Hindlimb muscle (tissue), 1 donor: ENCODE measurements at places on chromosomes 16 and 17.

GRCh38 chr16:64077242-64077641, 1044.6 kb downstream of the CDH11 start:
- DNase-seq, result no peak

DNA sequence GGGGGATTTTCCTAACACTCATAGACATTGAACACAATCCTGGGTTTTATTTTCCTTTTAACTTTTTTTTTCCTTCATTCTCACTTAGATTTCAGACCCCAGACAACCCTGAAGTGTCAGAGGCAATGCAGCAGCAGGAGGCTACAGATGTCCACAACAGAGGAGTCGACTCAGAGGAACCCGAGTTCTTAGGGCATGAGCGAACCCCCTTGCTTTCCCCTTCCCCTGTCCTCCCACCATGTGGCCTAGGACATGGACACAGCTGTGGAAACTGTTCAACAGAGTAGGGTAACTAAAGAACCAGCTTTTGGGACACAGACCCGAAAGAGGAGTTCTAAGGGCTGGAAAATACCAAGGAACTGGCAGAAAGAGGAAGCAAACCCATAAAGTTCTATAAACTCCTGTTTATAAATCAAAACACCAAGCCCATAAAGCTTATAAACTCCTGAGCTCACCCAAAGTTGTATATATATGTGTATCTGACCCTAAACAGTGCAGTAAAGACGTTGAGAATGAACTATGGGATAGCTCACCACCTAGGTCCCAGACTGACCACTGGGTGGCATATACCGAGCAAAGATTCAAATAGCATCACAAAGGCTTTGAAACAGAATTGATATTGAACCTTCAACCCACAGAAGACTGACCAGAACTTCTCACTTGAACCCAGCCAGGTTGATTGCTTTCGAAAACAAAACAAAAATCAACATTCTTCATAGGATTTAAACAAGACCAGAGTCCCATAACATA, 33.9 kb downstream of the CMTM4 start:
- peak; percentile 17 for DNase-seq

GRCh38 chr16:48383009-48383876, 2.0 kb downstream of the SIAH1 start:
- no peak for DNase-seq

DNA sequence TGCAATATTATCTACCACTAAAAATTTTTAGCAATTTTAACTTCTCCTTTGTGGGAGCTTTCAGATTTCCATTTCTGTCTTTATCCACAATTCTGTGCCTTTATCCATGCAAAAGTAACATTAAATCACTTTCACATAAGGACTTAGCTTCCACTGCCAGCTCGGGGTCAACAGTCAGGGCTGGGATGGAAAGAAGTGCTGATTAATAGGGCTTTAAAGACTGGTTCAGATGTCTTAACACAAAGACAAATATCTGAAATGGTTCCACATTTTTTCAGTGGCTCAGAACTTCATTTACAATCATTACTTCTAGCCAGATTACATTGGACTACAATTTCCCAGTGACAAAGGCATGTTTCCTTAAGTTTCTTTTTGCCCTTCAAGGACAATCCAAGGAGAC, 191.8 kb upstream of the CPHXL start:
- no peak for DNase-seq

DNA sequence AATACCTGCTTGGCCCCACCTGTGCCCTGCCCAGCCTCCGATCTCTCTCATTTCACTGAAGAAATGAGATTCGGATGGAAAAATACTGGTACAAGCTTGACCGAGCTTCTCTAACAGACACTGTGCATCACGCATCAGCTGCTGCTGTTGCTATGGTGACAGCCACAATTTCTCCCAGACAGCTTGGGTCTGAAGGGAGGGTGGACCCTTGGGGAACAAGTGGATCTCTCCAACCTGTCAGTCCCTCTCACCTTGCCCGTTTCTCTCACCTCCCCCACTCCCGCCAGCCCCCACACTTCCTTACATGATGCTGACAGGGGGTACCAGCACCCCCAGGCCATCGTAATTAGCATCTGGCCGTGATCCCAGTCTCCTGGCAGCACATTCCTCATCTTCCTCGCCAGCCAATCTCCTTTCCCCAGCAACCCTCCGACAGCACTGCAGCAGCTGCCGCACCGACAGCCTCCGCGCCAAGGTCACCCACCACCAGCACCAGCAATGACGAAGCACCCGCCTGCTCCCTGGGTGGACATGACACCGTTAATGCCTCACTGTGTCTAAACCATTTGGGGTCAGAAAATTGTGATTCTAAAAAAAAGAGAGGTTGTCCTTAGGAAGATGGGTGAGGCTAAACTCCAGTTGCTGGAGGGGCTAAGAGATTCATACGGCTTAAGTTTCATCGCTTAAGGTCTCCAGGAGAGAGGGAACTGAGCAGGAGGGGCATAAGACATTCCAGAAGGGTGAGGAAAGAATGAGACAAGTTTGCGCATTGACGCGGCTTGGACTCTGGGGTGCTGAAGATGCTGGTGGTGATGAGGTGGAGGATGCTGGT, 58.6 kb upstream of the TNRC6A start:
- DNase-seq, result no peak

GRCh38 chr16:69613378-69614154, 47.8 kb downstream of the NFAT5 start:
- DNase-seq, result no peak
